ENCODE measurements at places on chromosomes 16 and 17.

- DNase-seq: no peak
Observed at GRCh38 chr16:5059386-5060072, 6.2 kb downstream of the C16orf89 start.

DNA sequence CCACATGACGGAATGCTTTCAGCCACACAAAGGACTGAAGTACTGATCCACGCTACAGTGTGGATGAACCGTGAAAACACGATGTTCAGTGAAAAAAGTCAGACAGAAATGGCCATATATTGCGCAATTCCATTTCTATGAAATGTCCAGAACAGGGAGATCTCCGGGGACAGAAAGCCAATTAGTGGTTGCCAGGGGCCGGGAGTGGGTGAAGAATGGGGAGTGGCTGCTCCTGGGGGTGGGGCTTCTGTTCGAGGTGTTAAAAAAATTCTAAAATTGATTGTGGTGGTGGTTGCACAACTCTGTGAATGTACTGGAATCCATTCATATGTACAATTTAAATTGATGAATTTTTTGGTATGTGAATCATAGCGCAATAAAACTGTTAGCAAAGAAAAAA lies 154.8 kb upstream of the HSBP1 start:
- peak; percentile 47 for DNase-seq

- DNase-seq: no peak
Observed at GRCh38 chr16:51549836-51550235, 398.8 kb upstream of the SALL1 start.

DNA sequence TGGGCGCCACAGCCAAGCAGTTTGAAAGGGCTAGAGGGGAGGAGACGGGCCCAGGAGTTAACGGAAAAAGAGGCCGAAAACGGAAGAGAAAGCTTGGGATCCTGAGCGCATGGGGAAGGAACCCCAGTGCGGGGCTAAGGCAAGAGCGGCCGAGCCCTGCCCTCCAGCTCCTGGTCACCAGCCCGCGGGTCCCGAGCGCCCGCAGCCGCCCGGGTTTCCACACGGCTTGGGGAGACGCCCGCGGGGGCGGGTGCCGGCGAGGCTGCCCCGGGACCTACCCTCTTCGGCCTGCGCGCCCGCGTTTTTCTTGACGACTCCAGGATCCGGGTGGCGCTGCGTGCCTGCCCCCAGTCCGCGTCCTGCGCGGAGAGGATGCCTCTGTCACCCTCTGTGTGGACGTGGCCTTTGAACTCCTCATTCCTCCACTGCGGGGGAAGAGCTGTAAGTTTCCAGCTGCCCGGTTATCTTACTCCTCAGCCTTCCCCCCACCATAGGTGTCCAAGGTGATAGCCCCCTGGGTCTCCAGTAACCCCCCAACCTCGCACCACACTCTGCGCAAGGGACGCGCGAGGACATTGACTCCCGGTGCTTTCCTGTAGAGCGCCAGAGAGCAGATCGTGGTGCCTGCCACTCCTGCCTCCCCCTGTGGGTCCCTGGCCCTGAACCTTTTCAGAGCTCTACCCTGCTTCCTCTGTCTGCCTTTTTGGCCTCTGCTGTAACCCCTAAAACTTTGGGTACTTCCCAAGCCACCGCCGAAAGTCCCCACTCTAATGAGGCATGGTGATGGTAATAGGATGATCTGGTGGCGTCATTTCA lies 1.7 kb upstream of the CDH11 start:
- no peak for DNase-seq

DNA sequence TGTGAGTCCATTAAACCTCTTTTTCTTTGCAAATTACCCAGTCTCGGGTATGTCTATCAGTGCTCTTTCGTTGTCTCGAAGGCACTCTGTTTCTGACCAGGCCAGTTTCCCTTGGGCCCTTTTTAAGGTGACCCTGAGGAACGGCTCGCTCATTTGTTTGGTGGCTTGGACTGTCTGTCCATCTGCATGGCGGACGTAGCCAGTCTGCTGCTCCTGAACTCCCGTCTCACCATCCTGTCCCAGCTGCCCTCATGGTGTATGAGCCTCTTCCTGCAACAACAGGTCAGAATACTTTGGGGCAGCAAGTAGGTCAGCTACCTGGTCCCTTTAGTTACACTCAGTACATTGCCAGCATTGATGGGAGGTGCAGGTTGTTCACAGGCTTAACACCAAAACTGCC lies 19.0 kb downstream of the DRC7 start:
- DNase-seq: no peak

- no peak for DNase-seq
Observed at GRCh38 chr16:9603316-9603715, 511.9 kb downstream of the HAPSTR1 start.

DNA sequence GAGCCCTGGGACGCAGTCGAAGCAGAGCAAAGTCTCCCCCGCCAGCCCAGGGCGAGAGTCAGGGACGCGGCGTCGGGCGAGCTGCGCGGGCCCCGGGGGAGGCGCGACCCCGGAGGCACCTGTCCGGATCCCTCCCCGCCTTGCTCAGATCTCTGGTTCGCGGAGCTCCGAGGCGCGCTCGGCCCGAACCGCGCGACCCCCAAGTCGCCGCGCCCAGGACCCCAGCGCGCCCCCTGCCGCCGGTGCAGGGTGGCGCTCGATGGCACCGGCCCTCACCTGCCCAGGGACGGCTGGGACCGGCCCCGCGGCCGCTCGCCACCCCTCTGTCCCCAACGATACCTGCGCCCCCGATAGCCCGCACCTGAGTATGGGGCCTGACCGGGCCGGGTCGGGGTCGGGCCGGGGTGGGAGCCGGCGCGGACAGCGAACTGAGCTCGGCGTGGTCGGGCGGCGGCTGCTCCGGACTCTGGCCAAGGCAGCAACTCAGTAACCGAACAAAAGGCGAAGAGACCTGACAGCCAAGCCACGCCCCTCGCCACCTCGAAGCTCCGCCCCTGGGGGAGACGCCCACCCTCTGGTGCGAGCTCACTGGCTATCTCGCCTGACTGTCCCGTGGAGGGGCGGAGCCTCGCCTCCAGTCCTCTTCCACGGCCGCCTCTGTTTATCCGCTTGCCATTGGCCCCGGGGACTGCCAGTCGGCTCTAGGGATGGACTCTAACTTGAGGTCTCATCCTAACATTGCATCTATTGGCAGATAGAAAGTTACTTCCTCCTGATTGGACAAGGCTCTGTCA lies at the start of gene JUP:
Gene JUP, minus strand, starts transcription at position 485 of the 794 bp plus-strand sequence. CDS start 14,857 bp downstream, outside the sequence.
- peak; percentile 96 for DNase-seq

GRCh38 chr16:86509759-86510464 lies 415 bp upstream of the FOXF1 start:
- DNase-seq: peak; percentile 58

DNA sequence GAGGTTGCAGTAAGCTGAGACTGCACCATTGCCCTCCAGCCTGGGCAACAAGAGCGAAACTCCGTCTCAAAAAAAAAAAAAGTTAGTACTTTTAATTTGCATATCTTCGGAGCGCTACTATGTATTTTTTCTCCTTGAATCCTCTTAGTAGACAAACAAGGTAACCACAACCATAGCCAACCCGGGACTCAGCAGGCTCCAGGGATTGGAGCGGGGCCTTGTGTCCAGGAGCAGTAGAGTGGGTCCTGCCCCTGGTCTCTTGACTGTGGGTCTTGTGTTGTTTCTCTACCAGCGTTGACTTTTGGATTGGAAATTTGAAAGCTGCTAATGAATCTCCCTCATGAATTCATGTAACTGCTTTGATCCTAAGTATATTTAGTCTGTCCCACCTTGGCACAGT lies 32.3 kb downstream of the PRMT7 start:
- no peak for DNase-seq

GRCh38 chr16:97822-98221 lies 19.8 kb downstream of the MPG start:
- DNase-seq: no peak

DNA sequence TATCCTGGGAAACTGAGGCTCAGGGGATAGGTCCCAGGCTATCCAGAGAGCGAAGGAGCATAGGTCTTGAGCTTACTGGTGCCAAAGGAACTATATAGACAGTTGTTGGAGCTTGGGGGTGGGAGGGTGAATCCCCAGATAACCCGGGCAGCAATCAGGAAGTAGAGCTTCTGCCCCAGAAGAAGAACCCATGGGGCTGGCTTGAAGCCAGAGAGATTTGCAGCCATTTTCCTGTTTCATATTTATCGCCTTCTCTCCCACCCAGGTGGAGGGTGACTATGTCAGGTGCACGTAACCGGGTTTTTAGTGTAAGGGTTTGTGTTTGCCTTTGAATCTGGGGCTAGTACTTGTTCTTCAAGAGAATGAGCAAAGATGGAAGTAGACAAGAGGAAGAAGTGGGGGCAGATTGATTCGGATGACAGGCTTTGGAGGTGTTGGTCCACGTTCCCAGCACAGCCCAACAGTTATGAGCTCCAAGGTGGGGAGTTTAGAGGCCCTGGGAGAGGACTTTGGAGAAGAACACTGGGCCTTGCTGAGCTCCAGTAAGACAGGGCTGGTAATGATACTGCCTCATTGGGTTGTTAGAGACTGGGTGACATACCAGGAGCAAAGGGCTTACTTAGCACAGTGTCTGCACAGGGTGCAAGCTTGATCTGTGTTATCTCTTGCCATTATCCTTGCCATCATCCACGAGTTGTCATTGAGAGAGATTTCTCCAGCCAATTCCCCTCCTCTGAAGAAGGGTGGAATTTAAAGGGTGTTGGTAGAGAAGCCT lies 145.6 kb downstream of the CCDC182 start:
- DNase-seq: no peak

GRCh38 chr17:46171939-46172338 lies 21.3 kb downstream of the KANSL1 start:
- no peak for DNase-seq

DNA sequence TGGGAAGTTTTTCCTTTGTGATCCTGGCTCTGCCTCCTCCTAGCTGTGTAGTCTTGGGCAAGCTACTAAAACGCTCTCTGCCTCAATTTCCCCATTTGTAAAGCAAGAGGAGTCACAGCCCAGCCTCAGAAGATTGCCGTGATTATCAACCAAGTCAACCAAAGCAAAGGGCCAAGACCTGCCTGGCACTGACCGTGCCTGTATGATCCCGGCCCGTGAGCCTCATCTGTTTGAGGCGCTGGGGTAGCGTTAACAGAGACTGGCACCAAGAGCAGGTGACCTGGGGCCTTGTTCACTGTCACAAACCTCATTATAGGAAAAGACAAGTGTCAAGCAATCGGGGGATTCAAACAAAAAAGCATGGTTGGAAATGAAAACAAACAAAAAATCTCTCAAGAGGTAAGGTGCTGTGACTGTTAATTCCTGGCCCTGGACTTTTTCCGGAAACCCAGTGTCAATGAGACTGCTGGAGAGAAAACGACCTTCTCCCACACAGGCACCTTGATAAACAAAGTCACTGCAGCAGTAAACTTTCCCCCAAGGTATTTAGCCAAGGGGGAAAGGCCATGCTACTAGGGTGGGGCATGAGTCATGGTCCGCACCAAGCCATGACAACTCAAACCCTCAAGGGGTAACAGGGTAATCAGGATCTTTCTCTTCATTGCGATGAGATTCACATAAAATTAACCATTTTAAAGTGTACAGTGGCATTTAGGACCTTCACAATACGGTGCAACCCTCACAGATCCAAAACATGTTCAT lies 5.4 kb downstream of the MEAK7 start:
- DNase-seq: no peak

DNA sequence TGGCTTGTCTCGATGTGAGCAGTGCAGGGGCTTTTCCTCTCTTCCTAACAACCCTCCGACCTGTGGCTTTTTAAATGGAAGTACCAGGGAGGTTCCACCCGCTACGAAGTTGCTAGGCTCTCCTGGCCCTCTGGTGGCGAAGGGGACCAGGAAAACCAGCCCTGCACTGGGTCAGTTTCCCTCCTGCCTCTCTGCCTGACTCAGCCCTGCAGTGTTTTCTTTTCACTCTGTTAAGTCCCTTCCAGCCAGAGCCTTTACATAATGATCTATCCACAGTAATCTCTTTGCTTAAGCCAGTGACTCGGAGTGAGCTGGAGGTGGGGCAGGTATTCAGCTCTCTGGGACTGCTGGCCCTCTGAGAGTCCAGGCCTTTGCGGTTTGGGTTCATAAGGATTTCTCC lies 331.3 kb upstream of the EEF2KMT start:
- DNase-seq: no peak

DNA sequence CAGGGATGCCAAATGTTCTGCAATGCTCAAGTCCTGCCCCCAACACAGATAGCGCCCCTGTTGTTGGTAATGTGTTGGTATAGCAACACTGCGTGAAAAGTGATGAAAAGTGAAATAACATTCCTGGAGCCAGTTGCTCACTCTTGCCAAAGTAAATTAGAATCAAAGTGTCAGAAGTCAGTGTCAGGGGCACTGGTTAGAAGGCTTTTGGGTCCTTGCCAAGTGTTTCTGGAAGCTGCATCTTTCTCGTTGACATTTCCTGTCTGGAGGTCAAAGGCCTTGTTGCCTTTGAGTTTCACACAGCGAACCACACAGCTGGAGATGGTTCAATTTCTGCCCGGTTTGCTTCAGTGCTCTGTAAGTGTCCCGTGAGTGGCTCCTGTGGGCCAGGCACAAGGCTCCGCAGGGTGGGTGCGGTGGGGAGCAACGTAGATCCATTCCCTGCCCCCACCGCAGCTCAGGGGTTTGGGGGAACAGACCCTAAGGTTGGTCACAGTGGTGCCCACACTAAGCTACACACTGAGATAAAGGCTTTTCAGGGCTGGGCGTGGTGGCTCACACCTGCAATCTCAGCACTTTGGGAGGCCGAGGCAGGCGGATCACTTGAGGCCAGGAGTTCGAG lies 3.6 kb upstream of the SLC16A5 start:
- DNase-seq: no peak
